Colonic mucosa (tissue), 4 donors: ENCODE measurements at places on chromosomes 16 and 17.

DNA sequence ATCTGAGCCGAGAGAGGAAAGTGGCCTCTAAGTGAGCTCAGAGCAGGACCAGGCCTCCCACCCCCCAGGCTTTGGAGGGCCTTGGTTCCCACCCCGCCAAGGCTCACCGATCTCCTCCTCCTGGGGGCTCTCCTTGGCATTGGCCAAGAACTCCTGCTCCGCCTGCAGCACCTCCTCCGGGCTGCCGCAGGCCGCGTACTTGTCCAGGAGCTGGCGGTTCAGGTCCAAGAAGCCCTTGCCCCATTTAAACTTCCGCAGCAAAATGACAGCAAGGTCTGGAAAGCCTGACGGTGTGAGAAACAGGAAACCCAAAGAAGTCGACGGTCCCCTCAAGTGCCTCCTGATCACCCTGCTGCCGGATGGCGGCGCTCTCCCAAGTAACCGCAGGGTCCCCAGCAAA, 1.7 kb downstream of the TSR3 start:
- DNase-seq, result no peak

GRCh38 chr17:82396601-82397435, 21.3 kb upstream of the HEXD start:
- no peak for DNase-seq

DNA sequence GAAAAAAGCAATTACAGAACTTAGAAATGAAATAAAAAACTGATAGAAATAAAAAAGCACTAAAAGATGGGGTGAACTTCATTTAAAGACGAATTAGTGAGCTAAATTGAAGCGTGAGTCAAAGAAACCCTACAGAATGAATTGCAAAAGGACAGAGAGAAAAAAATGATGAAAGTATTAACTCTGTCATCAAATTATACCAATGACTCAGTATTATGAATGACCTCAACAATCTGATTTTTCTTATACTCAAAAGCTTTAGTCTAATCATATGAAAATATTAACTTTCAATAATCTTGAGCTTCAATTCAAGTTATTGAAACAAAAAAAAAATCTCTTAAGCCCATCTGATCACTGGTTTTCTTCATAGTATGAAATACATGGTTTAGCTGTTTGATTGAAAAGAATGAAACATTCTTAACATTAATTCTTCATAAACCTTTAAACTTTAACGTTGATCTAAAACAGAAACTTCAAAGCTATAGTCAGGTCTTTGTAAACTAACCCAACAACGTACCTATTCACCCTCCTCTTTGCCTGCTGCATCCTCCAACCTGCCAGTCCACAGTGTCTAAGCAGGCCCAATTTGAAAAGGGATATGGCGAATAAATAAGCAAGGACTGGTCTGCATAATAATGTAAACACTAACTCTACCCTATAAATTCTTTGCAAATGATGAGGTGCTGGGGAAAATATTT, 6.6 kb downstream of the ABCA5 start:
- no peak for DNase-seq

GRCh38 chr16:89710709-89711564, 9.4 kb upstream of the SPATA2L start:
- no peak for DNase-seq

GRCh38 chr17:62662855-62663254, 35.4 kb downstream of the MRC2 start:
- no peak for DNase-seq

- no peak for DNase-seq
These were observed 13.7 kb downstream of the GLP2R start for GRCh38 chr17:9839433-9839832.

GRCh38 chr16:28586466-28586865, 10.4 kb downstream of the SULT1A2 start:
- DNase-seq, result no peak
